ENCODE measurements at places on chromosomes 4 and X.
A peak's percentile ranks its signal among the peaks of the same experiment; 100 is the strongest.

DNA sequence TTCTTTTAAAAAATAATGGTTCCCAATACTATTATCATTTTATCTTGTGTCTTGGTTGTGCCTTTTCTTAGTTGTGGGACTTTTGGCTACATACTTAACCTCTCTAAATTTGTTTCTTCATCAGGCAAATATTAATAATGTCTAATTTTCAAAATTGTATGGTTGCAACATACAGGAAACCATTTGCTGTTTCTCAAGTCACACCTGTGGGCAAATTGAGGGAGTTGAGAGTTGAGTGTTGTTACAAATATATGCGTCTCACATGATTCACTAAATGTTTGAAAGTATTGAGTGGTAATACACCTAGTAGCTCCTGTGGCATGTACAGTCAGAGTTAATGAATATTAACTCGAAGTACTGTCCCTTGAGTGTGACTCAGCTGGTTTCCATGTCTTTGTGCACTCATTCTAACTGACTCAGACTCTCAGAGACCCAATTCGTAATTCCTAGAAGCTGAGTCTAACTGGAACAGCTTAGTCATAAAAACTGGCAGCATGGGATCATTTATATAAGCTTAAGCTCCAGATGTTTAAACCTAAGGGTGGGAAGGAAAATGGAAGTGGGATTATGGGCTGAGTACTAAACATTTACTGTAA is 802.4 kb downstream of the TRIML1 start:
- no peak for DNase-seq

DNA sequence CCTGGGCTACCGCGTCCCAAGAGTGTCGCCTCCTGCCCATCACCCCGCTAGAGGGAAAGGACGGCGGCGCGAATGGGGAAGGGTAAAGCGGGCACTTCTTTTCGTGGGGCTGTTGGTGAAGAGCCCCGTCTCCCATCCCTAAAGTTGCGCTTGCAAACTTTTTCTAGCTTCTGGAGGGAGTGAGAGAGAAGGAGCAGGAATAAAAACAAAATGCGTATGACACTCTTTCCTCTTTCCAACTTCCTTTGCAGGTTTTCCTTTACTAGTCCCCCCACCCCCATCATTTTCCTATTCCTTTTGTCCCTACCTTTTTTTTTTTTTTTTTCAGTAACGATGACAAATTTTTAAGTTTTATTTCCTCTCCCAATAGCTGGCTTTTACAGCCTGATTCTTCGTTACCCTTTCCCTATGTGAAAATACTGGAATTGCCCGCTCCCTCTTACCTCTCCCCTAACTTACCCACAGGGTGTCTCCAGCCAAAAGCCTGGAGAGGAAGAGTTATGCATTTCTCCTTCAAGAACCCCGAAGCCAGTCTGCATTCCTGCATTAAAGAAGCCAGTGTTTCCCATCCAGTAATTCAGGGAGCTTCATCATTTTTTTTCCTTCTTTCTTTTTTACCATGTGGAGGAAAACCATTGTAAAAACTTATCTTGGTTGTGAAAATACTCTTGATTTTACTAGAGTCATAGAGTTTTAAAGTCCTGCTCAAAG is 613 bp upstream of the ARSJ start:
- DNase-seq, result no peak

- no peak for DNase-seq
These were observed 222.6 kb upstream of the PPARGC1A start for GRCh38 chr4:24112466-24112865.

- peak; percentile 39 for DNase-seq
These were observed 24.3 kb upstream of the NDNF start for GRCh38 chr4:121096629-121097028.

DNA sequence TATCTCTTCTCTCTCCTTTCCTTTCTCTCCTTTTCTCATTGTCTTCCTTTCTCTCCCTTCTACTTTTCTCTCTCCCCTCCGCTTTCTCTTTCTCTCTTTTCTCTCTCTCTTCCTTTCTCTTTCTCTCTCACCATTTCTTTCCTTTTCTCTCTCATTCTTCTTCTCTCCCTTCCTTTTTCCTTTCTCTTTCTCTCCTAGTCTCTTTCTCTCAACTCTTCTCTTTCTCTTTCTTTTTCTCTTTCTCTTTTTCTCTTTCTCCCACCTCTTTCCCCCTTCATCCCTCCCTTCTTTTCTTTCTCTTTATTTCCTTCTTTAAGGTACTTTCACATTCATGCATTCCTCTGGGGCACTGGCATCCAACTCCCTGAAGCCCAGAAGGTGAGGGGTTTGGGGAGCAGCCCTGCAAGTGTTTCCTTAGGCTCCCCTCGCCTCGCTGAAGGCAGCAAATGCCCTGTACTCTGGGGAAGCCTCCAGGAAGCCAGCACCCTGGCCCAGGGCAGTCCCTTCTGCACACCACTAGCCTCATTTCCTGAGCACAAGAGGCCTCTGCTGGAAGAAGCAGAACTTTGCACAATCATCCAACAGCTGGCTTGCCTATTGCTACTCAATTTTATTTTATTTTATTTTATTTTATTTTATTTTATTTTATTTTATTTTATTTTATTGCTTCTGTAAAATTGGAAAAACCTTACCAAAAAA is 124.2 kb downstream of the NFKB1 start:
- DNase-seq, result peak; percentile 58

GRCh38 chr4:48462363-48462762 is 20.8 kb upstream of the SLC10A4 start:
- no peak for DNase-seq

GRCh38 chr4:130486186-130486585 is 1390.2 kb downstream of the C4orf33 start:
- DNase-seq, result peak; percentile 4

DNA sequence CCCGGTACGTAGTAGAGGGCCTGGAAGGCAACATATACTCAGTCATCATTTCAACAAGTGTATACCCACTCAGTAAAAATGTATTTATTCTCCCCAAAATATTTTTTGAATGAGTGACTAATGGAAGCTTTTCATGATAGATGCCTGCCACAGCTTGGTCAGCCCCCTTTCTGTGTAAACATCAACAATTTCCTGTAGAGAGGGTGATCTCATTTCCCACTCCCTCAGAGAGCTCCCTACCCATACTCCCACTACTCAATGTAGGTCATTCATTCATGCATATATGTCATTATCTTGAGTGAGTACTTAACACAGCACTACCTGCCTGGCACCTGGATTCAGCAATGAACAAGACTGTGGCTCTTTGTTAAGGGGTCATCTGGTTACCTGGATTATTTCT is 81.9 kb downstream of the STK32B start:
- DNase-seq, result no peak

GRCh38 chr4:85744950-85745349 is 270.0 kb downstream of the ARHGAP24 start:
- no peak for DNase-seq

DNA sequence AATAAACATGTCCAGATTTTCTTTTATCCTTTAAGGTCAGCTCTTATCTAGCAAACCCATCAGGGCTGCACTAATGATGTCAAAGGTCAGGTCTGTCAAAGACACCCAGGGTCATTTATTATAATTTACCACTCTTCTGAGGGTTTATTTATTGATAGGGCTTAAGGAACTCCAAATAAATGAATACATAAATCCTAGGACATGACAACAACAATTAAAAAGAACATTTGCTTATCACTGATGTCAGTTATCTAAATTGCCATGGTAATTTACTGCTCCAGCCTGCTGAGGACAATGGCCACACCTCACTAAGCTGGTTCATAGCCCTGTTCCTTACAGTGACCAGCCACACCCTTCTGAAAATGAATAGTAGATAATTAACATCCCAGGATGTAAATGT is 317.1 kb downstream of the UNC5C start:
- no peak for DNase-seq

DNA sequence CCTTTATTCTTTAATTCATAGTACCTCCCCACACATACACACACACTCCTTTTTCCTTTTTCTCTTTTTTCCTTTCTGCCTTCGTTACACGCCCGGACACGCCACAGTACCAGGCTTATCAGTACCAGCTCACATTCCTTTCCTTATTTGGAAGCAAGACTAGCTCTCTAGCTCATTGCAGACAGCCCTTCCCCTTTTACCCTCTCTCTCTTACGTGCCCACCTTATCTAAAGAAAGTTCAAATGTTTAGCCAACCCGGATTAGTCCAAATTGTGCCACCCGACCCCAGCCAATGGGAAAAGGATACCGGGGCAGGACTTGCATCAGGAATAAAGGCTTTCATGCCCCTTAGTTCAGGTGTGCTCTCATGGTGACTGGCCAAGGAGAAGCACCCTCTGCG is 194.7 kb upstream of the VCX3A start:
- DNase-seq, result no peak

- no peak for DNase-seq
These were observed 2.1 kb downstream of the PNMA6F start for GRCh38 chrX:153319295-153320046.

DNA sequence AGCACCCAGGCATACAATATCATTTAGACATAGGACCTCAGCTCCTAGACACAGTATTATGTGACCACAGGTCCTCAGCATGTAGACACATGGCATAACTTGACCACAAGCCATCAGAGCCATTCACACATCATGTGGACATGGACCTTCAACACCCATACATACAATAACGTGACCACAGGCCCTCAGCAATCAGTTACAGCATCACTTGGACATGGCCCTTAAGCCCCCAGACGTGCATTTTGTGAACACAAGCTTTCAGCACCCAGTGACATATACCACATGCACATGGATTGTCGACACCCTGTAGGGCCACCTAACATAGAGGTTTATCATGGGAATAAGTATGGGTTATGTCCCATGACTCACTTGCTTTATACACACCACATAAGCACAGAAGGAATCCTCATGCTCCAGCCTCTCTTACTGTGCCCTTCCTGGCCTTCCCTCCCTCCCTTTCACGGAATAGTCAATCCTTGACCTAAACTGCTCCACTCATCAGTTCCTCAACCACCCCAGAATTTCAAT is 1.9 kb downstream of the TSPYL2 start:
- DNase-seq, result no peak

DNA sequence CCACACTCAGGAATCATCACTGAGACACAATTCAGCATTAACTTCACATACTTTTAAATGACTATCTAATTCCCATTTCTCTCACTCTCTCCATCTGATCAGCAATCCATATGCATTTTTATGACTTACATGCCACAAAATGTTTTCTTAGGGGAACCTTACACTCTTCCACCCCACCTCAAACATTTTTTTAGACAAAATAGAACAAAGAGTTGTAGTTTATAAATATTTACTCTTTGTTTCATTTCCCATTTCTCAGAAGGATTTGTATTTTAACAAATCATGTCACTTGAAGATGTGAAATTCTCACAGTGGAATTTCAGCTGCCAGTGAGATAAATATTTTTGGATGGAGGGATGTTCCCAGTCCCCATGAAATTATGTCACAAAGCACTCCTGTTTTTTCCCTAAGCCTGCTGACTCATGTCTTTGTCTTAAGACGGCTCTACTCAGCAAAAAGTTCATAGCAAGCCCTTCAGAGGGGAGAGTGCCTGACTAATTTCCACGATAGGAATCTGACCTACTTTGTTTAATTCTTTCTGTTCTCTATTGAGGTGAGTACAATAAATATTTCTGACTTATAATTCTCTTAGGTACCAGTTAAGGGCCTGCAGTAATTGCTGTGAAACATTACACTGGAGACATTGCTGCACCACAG is 257.7 kb downstream of the THOC2 start:
- no peak for DNase-seq

GRCh38 chr4:37522996-37523395 is 163.2 kb downstream of the RELL1 start:
- no peak for DNase-seq

GRCh38 chr4:42915484-42915883 is 23.0 kb downstream of the GRXCR1 start:
- no peak for DNase-seq

DNA sequence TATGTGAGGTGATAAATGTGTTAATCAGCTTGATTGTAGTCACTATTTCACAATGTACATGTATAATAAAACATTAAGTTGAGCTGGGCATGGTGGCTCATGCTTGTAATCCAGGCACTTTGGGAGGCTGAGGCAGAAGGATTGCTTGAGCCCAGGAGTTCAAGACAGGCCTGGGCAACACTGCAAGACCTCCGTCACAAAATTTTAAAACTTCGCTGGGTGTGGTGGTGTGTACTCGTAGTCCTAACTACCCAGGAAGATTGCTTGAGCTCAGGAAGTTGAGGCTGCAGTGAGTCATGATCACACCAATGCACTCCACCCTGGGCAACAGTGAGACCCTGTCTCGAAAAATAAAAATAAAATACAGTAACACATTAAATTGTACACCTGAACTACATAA is 20.1 kb downstream of the LYAR start:
- no peak for DNase-seq

GRCh38 chrX:2692221-2693112 is 1.4 kb downstream of the CD99 start:
- no peak for DNase-seq

GRCh38 chr4:11404431-11404830 is 24.3 kb downstream of the HS3ST1 start:
- no peak for DNase-seq

DNA sequence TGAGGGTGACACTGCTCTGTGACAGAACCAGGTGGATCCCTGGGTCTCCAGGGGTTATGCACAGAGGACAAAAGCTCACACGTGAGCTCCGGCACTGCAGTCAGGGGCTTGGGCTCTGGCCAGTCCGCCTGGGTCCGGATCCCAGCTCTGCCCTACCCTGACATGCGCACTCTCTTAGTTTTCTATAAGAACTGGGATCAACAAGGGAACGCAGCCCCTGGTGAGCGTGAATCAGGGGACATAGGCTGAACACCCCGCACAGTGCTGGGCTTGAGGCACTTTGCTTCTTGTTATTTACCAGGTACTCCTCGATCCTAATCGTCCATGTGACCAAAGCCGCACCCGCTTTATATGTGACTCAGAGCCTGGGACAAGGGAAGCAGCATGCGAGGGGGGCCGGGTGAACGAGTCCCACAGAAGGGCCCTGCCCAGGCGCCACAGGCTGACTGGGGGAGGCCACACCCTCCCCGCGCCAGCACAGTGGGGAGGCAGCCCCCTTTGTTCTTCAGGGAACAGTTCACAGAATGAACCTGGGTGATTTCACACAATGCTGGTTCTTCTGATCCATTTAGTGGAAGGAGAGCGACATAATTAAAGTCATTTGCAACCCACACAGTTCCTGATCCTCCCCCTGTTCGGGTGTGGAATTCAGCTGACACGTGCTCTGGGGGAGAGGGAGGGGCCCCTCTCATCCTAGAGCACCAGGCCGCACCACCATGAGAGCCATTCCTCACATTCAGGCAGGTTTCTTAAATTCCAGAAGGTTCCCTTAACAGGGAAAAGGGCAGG is 55.5 kb downstream of the WFS1 start:
- no peak for DNase-seq

- DNase-seq, result no peak
These were observed 318.0 kb upstream of the TAPT1 start for GRCh38 chr4:16544251-16544721.

- no peak for DNase-seq
These were observed 439.2 kb downstream of the PCDH10 start for GRCh38 chr4:133588306-133588705.

Data from NAMALWA (cell line).